ENCODE measurements at places on chromosomes 4 and X.

DNA sequence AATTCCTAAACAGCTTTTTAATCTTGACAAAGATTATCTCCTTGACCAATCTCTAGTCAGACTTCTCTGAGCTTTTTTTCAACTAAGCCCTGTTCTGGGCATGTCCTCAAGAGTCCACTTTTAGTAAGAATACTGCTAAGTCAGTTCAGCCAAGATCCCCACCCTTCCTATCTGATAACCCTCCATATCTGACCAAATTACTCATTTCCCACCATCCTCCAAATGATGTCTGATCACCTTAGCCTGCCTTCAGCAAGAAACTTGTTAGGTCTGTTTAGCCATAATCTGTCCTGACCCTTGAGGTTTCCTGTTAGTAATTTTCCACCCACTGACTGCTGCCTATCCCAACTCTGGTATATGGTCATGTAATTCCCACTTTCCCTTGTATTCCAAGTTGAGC lies 65.2 kb downstream of the FAM13A start:
- no peak for DNase-seq

DNA sequence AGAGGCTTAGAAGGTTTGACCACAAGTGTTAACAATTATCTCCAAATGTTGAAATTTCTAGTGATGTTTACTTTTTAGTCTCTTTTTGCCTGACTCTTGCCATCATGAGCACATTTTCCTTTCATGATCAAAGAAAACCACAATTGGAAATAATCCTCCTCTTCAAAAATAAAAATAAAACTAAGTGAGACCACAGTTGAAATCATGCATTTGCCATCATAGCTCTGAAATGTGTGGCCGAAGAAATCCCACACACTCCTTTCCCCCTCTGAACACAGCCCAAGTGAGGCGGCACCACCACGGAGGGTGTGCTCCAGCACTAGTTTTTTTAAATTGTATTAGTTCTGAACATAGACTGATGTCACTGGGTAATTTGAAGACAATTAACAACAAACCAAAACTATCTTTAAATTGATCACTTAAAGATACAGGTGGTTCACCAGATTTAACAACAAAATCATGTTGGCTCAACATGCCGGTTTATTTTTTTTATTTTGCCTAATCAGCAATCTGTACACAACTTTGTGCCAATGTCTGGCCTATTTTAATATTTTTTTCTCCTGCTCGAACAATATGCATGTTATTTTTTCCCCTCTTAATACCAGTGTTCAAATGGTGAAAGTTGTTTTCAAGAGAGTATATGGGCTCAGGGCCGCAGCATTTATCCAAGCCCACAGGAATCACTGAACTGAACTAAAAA lies 17.6 kb downstream of the APBB2 start:
- no peak for DNase-seq

DNA sequence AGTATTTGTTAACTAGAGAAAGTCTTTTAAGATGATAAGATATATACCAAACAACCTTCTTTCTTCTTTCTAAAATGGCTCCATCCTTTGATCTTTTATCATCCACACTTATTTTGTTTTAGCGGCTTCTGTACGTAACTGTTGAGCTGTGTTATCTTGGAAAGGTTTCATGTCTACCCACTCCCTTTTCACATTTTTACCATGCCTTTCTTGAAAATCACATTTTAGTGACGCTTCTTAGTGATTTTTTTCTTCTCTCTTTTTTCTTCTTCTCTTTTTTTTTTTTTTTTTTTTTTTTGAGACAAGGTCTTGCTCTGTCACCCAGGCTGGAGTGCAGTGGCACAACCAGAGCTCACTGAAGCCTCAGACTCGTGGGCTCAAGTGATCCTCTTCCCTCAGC lies 135.1 kb downstream of the CHIC2 start:
- no peak for DNase-seq

- DNase-seq: no peak
Measured at GRCh38 chr4:36320117-36320896, 38.9 kb downstream of the DTHD1 start.

DNA sequence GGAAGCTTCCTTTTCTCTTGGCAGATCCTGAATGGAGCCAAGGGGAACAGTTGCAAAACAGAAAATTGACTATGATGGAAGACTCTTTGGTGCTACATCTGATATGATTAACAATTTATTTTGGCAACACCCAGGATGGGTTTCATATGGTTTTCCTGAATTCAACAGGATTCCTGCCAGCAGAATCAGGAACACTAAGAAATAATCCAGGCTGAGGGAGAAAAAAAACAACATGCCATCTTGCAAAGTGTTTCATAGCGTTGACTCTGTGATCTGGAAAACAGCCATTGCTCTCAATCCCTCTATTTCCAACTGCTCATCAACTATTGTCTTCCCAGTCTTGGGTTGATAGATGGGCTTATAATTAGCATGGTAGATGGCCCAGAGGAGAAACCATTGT lies 303.8 kb upstream of the KLF3 start:
- no peak for DNase-seq

- DNase-seq: no peak
Measured at GRCh38 chr4:188139671-188140070, 430 bp downstream of the TRIML1 start.

GRCh38 chrX:118228041-118228440 lies 111.4 kb upstream of the KLHL13 start:
- DNase-seq: no peak

- no peak for DNase-seq
Measured at GRCh38 chr4:2252530-2253091, 9.3 kb downstream of the MXD4 start.

GRCh38 chr4:66178906-66179305 lies 508.6 kb upstream of the EPHA5 start:
- DNase-seq: no peak

DNA sequence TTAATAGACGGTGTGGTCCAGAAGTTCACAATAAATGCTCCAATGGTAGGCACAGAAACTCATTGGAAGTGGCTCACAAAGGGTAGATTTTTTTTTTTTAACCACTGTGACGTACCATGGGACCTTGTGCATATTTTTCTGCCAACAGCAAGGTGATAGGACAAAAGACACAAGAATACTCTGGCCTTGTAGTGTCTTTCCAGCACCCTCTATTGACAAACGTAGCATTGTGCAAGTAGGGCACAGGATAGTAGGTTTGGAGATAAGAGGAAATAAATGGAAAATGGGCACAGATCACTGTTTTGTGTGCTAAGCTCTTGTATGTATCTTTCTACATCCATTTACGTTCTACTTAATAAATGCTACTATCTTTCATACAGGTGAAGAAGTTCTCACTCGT lies 2054.9 kb downstream of the PCDH7 start:
- no peak for DNase-seq

- DNase-seq: no peak
Measured at GRCh38 chrX:52979568-52979967, 21.2 kb upstream of the FAM156A start.

DNA sequence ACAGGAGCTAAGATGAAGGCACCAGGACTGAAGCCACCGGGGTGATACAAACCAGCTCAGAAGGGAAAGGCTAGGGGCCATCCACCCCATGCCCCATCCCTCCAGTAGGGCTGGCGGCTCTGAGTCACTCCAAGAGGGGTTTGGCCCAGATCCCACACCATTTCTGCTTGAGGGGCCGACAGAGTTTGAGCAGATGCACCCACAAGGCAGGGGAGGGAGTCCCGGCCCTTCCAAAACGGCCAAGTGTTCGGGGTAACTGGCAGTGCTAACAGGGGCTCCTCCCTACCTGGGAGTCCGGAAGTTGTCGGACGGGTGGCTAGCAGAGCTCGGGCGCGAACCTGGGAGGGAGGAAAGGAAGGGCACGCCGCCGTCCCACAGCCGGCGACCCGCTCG lies 412 bp downstream of the SLC10A3 start:
- no peak for DNase-seq

GRCh38 chrX:54043541-54044125 lies 640 bp downstream of the PHF8 start:
- no peak for DNase-seq

DNA sequence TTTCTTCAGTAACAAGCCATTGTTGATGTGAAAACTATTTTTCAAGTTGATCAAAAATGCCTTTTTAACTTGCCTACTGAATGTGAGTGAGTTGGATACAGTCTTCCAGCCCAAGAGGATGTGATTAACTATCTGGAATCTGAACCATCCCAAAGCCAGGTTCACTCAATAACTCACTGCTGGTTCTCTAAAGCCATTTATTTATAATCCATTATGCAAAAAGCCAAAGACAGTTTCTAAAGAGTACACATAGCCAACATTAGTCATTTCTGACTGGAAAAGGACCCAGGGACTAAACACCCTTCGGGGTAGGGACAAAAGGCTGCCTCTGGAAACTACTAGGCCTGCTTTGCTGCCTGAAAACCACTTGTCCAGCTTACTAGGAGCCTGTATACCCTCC lies 109.6 kb downstream of the SHROOM4 start:
- no peak for DNase-seq

GRCh38 chr4:56200275-56200674 lies 187.0 kb downstream of the AASDH start:
- DNase-seq: no peak

DNA sequence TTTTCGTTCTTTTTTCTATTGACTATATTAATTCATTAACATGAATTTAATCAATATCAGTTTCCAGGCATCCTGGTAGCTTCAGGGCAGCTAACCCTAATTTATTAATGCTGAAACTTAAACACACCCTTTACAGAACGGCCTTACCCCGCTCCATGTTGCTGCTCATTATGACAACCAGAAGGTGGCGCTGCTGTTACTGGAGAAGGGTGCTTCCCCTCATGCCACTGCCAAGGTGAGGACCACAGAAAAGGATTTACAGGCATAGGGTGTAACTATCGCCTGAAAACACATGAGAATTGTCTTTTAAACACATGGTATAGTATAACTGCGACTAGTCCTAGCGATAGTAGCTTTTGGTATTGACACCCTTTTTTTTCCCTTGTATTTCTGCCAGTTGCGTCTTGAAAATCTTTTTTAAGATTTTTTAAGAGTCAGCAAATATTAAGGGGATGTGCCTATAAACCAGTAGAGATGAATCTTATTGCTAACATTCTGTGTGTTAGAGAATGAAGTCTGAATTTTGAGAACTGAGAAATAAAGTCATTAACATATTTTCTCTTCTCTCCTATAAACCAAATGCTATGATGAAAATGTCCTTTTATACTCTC lies 229.0 kb downstream of the ANK2 start:
- no peak for DNase-seq
